ENCODE measurements at places on chromosomes 6 and 20.

- DNase-seq, result no peak
Observed at GRCh38 chr6:139708337-139709199, 334.1 kb upstream of the CITED2 start.

- no peak for DNase-seq
Observed at GRCh38 chr6:11613336-11613735, 75.8 kb downstream of the TMEM170B start.

DNA sequence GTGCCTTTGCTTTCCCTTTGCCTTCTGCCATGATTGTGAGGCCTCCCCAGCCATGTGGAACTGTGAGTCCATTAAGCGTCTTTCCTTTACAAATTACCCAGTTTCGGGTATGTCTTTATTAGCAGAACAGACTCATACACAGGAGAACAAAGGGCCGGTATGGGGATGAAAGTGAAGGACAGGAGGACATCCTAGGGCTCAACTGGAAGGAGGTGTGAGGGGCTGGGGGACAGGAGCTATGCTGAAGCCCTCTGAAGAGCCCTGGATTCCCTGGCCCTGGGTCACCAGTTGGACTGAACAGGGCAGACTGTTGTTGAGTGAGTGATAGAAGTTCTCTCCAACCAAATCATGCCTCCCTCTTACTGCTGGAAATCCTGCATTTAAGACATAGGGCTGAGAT is 105.8 kb downstream of the SCML4 start:
- no peak for DNase-seq

DNA sequence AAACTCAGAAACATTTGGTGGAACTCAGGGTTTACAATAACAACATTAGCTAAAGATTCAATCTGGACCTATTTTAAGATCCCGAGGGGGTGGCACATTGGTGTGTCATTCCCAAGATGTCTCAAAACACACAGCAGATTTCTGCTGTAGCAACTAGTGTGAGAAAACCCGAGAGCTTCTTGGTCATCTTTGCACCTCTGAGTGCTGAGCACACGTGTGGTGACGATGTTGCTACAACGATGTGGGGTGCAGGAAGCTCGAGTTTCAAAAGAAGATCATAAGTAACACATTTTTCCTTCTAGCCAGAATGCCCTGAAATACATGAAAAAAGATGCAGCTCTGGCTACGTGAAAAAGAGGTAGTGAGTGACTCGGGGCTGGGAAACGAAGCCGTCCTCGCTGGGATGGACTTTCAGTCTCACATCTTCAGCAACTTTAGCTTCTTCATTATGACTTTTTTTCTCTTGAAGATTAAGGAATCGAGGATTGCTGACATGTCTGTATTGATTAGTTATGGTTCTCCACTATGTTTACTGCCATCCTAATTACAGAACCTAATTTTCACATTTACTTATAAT is 1.5 kb downstream of the RAMACL start:
- DNase-seq, result no peak

- DNase-seq, result no peak
Observed at GRCh38 chr6:47047479-47048407, 5.6 kb upstream of the ADGRF1 start.

DNA sequence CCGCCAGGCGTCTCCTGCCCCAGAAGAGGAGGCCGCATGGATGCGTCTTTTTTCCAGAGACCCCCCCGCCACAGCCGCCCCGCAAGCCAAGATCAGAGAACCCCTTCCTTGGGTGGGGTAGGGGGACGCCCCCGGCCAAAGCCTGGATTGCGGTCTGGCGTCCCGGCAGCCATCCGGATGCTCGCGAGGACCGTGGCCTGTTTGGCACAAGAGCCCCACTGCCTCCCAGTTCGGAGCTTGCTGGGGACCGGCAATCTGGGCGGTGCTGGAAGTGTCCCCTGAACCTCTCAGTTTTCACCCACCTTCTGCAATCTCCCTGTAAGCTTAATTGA is 924 bp downstream of the FAM162B start:
- DNase-seq, result no peak

DNA sequence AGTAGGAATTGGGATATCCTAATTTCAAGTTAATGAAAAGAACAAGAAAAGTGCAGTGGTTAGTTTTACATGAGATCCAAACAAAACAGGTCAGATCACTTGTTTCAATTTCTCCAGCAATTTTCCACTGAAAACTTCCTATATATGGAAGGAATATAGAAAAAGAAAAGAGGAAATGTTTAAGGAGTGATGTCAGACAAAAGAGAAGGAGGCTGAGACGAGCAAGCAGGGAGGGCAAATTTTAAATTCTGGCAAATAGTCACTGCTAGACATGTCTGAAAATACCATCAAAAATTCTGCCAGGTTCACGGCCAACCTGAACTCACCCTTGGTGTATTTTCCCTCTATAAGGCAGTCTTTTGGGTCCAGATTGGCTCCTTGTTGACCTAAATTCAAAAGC is 9.5 kb upstream of the NUP153 start:
- DNase-seq, result no peak

- no peak for DNase-seq
Observed at GRCh38 chr6:150371356-150371755, 2.5 kb downstream of the IYD start.

Data from activated CD4-positive, alpha-beta T cell treated with anti-CD3 and anti-CD28 coated beads, Interleukin-2, amount 50 U/mL, for 4 hours (primary cell).